ENCODE measurements at places on chromosomes 12 and 14.

DNA sequence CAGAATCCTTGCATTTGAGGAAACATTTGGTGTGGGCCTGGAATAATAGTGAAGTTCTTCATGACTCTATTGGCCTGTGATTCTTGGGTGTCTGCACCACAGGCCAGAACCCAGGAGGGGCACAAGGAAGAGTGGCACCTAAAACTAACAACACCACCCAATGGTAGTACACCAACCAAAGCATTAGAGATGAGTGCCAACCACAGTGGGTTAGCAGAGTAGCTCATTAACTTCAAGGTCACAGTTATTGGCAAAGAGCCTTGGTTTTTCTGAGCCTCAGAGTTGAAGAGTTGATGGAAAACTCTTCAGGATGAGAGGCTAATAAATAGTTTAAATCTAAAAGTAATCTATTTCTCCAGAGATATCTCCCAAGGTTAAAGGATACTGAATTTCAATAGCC is 57.0 kb downstream of the HELB start:
- DNase-seq = no peak

GRCh38 chr12:43338848-43339526 is 213.0 kb downstream of the ADAMTS20 start:
- DNase-seq = no peak

- DNase-seq = no peak
Measured at GRCh38 chr12:48003226-48004052, 837 bp downstream of the COL2A1 start.

GRCh38 chr12:15720295-15720694 is 68.9 kb downstream of the EPS8 start:
- no peak for DNase-seq

DNA sequence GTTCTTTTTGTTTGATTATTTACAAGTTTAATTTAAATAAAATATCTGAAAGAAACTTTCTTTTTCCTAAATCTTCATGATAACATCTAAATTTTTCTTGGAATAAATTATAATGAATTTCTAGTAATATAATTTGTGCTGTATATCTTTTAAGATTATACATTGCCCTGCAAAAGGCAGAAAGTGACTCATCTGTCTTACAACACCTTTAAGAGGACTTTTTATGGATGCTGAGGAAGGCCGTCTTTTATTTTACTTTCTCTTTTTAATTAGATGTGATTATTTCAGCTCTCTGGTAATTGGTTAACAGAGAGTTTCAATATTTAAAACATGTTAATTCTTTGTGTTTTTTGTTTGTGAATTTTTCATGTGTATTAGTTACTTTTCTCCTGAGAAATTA is 598.4 kb downstream of the RPL10L start:
- no peak for DNase-seq

DNA sequence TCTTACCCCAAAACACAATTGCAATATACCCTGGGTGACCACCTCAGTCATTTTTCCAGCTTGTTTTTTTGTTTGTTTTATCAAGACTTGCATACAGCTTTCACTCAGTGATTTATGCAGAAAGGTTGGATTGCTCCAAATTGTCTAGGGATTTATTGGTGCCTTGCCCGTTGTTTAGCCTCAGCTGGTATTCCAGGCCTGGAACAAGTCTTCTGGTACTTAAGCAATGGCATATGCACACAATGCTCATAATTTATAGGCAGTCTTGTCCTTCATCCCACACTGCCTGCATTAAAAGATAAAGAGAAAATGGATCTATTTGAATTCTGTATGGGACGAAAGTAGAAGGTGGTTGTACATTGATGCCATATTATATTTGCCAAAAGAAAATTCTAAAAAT is 392.5 kb downstream of the ADAMTS20 start:
- DNase-seq = no peak

GRCh38 chr12:86727160-86727559 is 471.0 kb upstream of the MGAT4C start:
- no peak for DNase-seq

DNA sequence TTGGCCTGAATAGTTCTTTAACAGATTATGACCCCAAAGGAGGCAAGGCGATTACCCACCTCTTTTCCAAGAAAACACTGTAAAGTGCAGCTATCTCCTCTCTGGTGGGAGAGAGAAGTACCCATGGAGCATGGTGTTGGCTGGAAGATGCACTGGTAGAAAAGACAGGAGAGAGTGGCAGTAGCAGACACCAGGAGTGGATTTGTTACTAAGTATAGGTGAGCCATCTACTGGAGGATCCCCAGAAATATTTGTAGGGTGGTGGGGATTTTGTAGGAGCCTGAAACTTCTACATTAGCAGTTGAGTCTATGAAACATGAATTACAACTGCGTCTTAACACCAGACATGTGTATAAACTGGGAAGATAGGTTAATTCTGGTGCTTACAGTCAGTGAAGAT is 148.0 kb downstream of the SLC38A4 start:
- no peak for DNase-seq

- no peak for DNase-seq
Measured at GRCh38 chr12:66232263-66232662, 43.2 kb downstream of the IRAK3 start.

All from stimulated activated CD8-positive, alpha-beta memory T cell treated with anti-CD3 and anti-CD28 coated beads, Interleukin-2, amount 100 ng/mL, for 1 hour (primary cell).